ENCODE measurements at places on chromosomes 7 and 10. TPM values are rescaled to one million over a fixed set of nuclear protein-coding genes. Genes with fewer than 3 reads are reported as not detected.

GRCh38 chr10:1529806-1530413, 207.4 kb downstream of the ADARB2 start:
- no peak overlapping the region for H3K27ac ChIP-seq
- no peaks in the 10 kb centered on the region for H3K36me3 ChIP-seq
- no peak for DNase-seq
- no peak overlapping the region for H3K4me3 ChIP-seq
- H3K4me1 ChIP-seq, result no peaks in the 10 kb centered on the region

Gene TAX1BP1
- total RNA-seq, result 49.5 TPM

Gene FKBP6
- not detected for total RNA-seq

Gene TBXAS1
- 21.8 TPM for total RNA-seq

Gene PHKG1
- 0.75 TPM for total RNA-seq

Gene FOXI2
- not detected for total RNA-seq

Gene FFAR4
- 1.5 TPM for total RNA-seq

DNA sequence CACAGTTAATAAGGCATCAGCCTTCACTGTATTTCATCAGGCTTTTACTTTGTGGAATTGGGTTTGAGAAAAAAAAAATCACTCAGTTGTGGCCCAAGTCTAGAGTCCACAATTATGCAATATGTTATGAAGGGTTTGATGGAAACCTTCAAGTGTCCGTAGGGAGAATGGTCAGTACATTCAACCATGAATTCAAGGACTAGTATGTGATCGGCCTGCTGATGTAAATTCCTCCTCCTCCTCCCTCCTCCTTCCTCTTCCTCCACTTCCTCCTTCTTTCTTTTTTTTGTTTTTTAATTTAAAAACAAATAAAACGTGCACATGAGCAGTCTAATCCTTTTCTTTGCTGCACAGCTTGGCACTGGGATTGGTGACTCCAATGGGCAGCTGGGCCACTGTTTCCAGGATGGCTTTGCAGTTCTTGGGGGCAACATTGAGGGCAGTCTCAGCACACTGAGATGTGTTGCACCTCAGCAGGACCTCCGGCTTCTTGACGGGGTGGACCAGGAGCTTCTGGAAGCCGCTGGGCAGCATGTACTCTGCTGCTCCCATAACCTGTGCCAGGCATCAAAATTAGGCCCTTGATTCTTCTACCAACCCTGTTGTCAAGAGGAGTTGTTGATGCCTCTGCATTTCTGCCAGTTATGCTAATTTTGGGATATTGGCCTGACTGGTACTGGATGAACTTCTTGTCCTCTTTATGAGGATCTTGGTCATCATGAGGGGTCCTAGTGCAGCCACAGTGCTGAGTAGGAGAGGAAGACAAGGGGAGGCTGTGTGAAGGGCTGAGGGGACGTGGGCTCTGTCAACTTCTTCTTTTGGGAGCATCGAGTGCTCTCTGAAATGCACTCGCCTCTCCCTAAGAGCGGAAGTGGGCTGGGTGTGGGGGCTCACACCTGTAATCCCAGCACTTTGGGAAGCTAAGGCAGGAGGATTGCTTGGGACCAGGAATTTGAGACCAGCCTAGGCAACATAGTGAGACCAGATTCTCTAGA, 9.3 kb upstream of the IL2RA start:
- H3K36me3 ChIP-seq, result no peaks in the 10 kb centered on the region
- H3K27ac ChIP-seq, result no peak overlapping the region
- no peaks in the 10 kb centered on the region for H3K4me1 ChIP-seq
- no peak overlapping the region for H3K4me3 ChIP-seq
- H3K27me3 ChIP-seq, result peaks cover 7% of the 10 kb centered on the region
- DNase-seq, result no peak

Gene MCM10
- 16.1 TPM for total RNA-seq

DNA sequence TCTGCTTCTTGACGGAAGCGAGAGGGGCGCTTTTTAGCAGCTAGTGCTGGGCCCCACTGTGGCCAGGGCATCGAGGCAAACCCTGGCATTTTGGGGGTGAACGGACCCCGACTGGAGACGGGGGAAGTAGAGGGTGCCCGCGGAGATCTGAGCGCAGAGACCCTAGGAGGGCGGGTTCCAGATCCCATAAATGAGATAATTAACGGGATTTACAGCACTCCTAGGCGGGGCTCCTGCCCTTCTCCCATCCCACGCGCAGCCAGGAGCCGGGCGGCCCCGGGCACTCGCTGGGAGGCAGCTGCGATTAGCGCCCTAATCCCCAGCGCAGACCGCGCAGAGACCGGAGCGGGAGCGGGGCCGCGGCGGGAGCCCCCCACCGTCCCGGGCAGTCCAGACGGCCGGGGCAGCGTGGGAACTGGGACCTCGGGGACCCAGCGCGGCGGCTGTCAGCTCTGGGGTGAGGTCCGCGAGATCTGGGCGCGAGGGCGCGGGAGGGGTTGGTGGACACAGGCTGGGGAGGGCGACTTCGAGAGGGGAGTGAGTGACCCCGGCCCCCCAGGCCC, 735 bp downstream of the JCAD start:
- H3K4me1 ChIP-seq, result peaks cover 40% of the 10 kb centered on the region
- no peak overlapping the region for H3K27ac ChIP-seq
- H3K27me3 ChIP-seq, result no peaks in the 10 kb centered on the region
- no peaks in the 10 kb centered on the region for H3K36me3 ChIP-seq
- DNase-seq, result no peak

DNA sequence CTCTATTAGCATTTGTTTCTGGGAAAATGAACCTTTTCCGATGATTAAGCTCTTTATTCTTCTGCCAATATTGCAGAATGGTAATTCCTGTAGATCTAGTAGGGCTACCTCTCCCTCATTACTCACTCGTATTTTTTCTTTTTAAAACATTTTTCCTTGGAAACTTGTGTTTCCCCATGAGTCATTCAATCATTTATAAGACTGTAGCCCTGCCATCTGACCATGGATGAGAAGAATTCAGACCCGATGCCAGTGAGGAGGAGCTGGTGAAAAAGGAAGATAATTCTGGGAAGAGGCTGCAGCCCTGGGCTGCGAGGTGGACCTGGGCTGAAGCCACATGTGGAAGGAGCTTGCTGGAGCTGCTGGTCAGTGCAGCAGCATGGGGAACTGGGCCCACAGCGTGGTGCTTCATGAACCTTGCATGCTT, 242.8 kb downstream of the KLF6 start:
- no peaks in the 10 kb centered on the region for H3K36me3 ChIP-seq
- peak overlapping the region; percentile 91 for H3K27ac ChIP-seq
- H3K27me3 ChIP-seq, result no peaks in the 10 kb centered on the region
- peaks cover 39% of the 10 kb centered on the region for H3K4me1 ChIP-seq

DNA sequence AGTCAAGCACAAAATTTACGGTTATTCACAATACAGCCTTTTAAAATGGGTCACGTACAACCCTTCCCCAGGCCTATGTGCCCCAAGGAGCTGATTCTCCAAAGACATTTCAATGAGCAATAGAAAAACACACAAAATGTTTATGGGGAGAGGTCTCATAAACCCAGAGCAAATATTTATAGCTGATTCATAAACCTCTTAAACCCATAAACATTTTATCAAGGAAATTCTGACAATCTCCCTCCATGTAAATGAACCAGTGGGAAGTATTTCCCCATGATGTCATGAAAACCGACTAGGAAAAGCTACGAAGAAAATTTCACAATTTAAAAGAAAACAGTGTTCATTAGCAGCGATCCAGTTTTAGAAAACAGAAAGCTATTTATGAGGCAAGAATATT, 36.0 kb downstream of the SFMBT2 start:
- no peaks in the 10 kb centered on the region for H3K36me3 ChIP-seq
- H3K4me3 ChIP-seq, result peak overlapping the region; percentile 41
- peaks cover 19% of the 10 kb centered on the region for H3K4me1 ChIP-seq
- H3K27ac ChIP-seq, result peak overlapping the region; percentile 97
- peak; percentile 85 for DNase-seq

GRCh38 chr7:4797858-4798705, 22.7 kb downstream of the AP5Z1 start:
- no peaks in the 10 kb centered on the region for H3K27me3 ChIP-seq
- H3K27ac ChIP-seq, result no peak overlapping the region
- no peaks in the 10 kb centered on the region for H3K4me1 ChIP-seq
- DNase-seq, result peak; percentile 68

Gene C10orf53
- not detected for total RNA-seq

Gene INMT
- not detected for total RNA-seq

DNA sequence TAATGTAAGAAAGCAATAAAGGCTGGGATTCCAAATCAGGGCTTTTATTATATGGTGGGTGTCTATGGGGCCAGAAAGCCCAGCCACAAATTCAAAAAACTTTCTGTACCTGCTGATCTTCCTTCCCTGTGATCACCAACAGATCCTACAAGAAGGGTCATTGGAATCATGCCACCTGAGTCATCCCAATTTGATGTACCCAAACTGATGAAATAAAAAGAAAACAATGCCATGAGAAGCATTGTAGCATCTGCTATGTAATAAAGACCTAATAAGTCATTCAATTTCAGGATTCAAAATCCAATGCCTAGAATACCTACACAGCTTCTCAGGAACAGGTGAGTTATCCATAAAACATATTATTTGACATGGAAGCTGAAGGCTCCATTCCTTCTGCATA, 228.8 kb downstream of the DKK1 start:
- no peak overlapping the region for H3K27ac ChIP-seq
- no peaks in the 10 kb centered on the region for H3K36me3 ChIP-seq
- H3K4me3 ChIP-seq, result no peak overlapping the region
- DNase-seq, result peak; percentile 95
- no peaks in the 10 kb centered on the region for H3K27me3 ChIP-seq

DNA sequence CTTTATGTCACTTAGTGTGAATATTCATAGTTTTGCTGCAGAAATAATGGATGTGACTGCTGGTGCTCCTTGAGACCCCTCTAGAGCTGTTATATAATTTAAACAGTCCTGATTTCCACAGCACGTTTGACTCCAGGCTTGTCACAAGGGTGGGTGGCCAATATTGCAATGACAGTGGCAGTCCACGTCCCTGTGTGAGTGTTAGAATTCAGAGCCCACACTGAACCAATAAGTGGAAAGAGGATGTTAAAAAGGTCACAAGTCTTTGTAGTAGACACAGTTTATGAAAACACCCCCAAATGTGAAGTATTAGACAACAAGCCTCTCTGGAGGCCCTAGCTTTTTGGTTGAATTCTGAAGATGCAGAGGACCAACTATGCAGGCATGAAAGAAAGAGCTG, 2.0 kb downstream of the PPP1R17 start:
- H3K27me3 ChIP-seq, result peaks cover 98% of the 10 kb centered on the region
- H3K4me3 ChIP-seq, result no peak overlapping the region
- no peak for DNase-seq

DNA sequence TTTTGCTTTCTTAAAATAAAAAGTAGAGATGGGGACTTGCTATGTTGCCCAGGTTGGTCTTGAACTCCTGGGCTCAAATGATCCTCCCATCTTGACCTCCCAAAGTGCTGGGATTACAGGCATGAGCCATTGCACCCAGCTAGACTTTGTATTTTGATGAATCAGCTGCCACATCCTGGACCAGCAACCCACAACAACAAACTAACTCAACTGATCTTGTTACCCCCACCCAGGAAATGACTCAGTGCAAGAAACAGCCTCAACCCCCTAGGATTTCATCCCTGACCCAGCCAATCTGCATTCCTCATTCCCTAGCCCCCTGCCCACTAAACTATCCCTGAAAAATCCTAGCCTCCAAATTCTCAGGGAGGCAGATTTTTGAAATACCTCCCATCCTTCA, 123.8 kb downstream of the IPMK start:
- no peak overlapping the region for H3K27ac ChIP-seq
- H3K27me3 ChIP-seq, result peaks cover 4% of the 10 kb centered on the region
- H3K36me3 ChIP-seq, result no peaks in the 10 kb centered on the region
- no peak overlapping the region for H3K4me3 ChIP-seq
- H3K4me1 ChIP-seq, result peaks cover 3% of the 10 kb centered on the region

DNA sequence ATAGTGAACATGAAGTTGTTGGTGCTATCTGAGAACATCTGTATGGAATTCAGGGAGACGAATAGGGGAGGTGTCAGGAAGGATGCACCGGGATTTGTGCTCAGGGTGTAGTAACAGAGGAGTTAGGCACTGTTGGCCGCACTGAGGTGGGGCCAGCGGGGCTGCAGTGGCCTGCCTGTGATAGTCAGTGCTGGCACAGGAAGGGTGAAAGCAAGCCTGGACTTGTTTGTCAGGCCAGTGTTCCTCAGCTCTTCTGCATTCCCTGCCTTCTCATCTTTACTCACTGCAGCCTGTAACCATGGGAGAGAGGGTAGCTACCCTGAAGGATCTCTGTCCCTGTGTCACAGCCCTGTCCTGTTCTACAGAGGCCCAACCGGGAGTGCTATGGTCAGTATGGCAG, 81.3 kb downstream of the SH2D4B start:
- no peaks in the 10 kb centered on the region for H3K27me3 ChIP-seq
- H3K4me1 ChIP-seq, result no peaks in the 10 kb centered on the region
- H3K36me3 ChIP-seq, result no peaks in the 10 kb centered on the region
- no peak overlapping the region for H3K4me3 ChIP-seq
- H3K27ac ChIP-seq, result no peak overlapping the region
- no peak for DNase-seq

DNA sequence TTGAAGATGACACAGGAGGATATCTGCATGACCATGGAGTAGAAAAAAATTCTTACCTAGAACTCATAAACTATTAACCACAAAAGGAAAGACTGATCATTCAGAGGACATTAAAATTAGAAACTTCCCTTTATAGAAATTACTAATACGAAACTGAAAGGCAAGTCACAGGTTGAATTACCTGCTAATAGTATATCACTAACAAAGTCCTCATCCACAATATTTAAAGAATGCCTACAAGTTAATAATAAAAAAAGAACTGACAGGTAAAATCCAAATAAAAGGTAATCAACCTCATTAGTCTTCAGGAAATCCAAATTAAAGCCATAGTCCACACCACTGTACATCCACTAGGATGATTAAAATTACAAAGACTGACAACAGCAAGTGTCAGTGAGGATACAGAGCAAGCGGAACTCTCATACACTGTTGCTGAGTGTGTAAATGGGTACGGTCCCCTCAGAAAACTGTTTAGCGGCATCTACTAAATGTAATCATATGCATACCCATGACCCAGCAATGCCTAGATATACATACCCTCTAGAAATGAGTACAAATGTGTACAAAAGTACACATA, 71.2 kb downstream of the ARHGAP21 start:
- no peak overlapping the region for H3K4me3 ChIP-seq
- no peak overlapping the region for H3K27ac ChIP-seq
- DNase-seq, result no peak
- no peaks in the 10 kb centered on the region for H3K27me3 ChIP-seq
- H3K36me3 ChIP-seq, result no peaks in the 10 kb centered on the region

DNA sequence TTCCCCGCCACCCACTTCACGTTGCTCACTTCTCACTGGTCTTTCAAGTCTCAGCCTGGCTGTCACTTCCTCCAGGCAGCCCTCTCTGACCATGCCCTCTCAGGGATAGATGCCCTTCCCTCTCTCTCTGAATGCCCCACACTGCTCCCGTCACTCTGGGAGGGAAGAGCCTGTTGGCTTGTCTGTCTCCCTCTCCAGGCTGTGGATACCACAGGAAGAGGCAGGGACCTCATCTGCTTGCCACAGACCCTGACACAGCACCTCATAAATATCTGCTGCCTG, 93.1 kb downstream of the OAT start:
- no peak overlapping the region for H3K4me3 ChIP-seq
- DNase-seq, result no peak
- peaks cover 20% of the 10 kb centered on the region for H3K27me3 ChIP-seq
- H3K27ac ChIP-seq, result no peak overlapping the region

Gene UNCX
- total RNA-seq, result not detected

Gene CLDN12
- total RNA-seq, result 12.7 TPM

Gene HMX3
- not detected for total RNA-seq
